ENCODE measurements at places on chromosomes 5 and 9.

- DNase-seq: no peak
These were observed 15.2 kb downstream of the IPPK start for GRCh38 chr9:92654481-92655301.

DNA sequence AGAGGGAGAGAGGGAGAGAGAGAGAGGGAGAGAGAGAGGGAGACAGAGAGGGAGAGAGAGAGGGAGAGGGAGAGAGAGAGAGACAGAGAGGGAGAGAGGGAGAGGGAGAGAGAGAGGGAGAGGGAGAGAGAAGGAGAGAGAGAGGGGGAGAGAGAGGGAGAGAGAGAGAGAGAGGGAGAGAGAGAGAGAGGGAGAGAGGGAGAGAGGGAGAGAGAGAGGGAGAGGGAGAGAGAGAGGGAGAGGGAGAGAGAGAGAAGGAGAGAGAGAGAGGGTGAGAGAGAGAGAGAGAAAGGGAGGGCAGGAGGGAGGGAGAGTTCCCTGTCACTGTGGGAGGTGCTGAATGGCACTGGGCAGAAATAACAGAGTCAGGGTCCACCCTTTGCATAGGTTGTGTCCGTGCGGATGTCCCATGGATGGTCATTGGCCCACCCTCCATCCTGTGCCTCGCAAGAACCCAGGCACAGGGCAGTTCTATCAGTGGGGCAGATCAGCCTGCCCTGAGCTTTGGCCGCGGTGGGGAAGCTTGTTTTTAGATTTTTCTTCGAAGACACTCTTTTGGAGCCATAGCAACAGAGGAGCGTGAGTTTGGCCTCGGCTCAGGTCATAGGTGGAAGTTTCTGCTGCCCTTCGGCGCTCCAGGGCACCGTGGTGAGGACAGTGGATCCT, 30.1 kb downstream of the ADAMTSL2 start:
- no peak for DNase-seq

- no peak for DNase-seq
These were observed 20.0 kb downstream of the NTNG2 start for GRCh38 chr9:132181796-132182313.

DNA sequence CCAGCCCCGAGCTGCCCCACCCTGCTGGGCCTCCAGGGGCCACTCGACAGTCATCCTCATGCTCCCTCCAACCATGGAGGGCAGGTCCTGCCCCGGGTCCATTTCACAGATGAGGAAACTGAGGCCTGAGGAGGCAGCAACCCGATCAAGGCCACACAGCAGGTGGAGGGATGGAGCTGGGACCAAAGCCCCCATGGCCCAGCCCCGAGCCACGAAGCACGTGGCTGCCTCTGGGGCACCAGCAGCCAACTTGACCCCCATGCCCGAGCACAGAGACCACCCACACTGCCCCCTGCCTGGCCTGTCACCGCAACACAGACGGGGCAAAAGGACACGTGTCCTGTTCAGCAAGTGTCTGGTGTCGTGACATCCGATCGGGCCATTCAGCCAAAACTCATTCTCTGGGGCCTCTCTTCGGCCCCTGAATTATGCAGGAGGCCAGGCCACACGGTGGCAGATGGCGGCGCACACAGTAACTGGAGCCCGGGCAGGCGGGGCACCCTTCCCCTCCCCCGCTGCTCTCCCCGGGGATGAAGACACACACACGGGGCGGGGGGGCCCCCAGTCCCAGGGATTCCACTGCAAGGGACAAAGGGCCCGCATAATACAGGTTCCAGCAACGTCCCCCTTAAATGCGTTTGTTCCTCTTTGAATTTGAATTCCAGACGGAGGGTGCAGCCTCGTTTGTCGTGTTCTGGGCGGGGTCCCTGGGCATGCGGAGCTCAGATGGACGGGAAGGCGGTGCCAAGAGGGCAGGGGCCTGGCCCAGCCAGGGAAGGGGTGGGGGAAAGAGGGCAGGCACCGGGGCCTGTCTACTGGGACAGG, 29.4 kb upstream of the TMEM250 start:
- no peak for DNase-seq

- no peak for DNase-seq
These were observed 23.3 kb downstream of the PITX1 start for GRCh38 chr5:135010502-135011354.

DNA sequence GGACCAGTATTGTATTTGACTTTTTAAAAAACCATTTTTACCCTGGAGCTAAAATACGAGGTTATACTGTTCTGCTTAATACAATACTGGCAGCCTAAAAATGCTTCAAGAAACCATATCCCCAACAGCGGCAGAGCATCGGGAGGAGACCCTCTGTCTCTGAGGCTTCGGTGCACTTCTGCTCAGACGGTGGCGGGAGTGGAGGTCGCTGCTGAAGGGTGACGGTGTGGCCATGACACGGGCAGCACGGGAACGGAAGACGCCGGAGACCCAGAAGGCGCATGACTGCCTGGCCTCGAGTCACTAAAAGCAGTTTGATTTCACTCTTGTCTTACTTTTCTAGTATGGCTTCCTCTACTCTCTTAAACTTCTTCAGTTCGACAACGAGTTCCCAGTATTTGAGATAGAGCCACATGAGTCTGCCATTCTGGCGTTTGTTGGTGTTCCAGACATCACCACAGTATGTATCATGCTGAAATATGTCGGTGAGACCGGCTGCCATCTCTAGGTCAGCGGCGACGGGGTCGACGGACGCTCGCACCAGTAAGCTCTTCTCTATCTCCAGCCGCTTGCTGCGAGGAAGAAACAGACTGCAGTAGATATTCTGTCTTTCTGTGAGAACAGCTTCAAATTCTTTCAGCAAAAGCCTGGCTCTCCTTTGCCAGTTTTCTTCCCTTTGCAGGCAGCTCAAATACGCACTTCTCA, 12.8 kb downstream of the CCDC127 start:
- DNase-seq: no peak

DNA sequence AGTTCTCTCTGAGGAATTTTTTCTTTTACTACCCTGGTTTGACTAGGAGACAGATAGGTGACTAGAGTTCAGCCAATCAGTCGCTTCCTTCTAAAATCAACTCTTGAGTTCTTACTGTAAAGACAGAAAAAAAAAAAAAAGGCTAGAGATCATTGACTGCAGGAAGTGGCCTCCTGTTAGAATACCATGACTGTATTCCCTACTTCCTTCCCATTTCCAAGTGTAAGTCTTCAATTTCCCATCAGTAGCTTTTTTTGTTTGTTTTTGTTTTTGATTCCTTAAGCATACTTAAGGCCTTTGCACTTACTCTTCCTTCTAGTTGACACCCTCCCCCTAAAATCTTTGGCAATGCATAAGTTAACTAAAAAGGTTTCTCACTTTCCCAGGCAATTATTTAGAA, 154.3 kb downstream of the HMHB1 start:
- no peak for DNase-seq

DNA sequence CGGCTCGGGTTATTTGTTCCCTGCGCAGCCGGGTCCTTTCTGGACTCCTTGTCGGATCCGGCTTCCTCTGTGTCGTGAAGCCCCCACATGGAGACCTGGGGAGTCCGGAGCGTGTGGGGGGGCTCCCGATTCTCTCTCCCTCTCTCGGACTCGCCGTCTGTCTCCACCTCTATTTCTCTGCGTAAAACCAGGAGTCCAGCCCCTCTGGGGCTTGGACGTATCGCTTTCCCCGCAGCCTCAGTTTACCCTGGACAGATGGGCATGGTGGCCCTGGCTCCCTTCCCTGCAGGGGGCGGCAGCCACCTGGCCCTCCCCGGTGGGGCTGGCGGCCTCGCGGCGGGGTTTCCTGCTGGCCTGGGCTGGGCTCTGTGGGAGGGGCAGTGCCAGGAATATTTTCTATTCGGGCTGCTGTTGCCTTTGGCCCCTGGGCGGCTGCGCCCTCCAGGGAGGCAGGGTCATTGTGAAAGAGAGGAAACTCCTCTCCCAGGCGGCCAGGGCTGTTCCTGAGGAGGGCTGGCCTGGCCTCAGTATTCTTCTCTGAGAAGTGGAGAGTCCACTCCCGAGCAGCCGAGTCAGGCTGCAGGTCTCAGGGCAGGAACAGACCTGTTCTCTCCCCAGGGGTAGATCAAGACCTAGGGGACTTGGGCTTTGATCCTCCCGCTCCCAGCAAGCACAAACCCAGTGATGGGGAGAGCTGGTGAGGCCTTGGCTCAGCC, 665 bp downstream of the ASS1 start:
- DNase-seq: no peak

DNA sequence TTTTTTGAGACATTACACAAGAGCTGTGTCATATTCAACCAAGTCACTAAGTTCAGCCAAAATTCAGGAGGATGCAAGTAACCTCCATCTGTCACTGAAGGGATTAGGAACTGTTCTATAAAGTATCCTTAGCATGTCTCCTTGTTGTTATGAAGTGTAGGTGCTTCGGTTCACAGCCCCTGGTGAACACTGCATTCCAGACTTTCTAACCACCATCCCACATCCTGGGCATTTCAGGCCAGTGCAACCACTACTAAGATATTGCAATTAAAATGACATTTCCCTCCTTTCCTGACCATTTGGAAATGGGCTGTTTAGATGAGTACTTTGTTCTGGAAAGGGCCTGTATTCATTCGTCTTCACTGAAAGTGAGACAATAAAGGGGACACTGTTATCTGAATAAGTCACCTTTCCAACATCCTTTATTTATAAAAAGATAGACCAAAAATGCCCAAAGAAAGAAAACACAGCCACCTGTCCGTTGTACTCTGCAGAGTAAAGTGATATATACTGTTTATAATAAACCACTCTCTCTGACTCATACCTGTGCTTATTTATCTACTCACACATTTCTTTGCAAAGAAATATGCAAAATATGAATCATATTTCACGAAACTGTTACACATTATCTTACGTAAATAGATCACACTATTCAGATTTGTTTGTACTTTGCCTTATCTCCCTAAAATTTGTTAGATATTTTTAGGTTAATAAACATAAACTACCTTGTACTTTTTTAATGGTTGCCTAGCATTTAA, 861.9 kb downstream of the CDH18 start:
- DNase-seq: no peak

GRCh38 chr5:156670615-156671014, 179.5 kb upstream of the PPP1R2B start:
- DNase-seq: no peak

GRCh38 chr9:68555437-68556150, 14.9 kb upstream of the TMEM252 start:
- no peak for DNase-seq

All from stimulated activated CD4-positive, alpha-beta T cell treated with anti-CD3 and anti-CD28 coated beads, Interleukin-15, amount 100 ng/mL, for 1 hour (primary cell).